Astrocyte (in vitro differentiated cells and primary cell): ENCODE measurements at places on chromosomes 2 and 18.

DNA sequence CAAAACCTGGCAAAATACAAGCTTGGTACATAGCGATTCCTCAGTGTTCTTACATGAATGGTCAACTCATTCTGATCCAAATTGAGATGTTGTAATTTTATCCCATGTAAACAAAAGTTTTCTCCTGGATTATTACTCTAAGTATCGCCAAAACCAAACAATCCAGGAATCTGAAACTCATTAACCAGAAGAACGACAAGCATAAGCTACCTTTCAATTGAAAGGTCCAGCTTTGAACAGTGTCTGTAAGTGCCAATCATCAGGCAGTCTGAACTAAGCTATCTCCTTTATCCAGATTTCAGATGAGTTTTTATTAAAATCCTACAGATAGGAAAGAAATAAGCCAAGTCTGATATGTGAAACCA is 2.4 kb downstream of the MEX3C start:
- DNase-seq = no peak
- peak overlapping the region; percentile 91 for H3K27ac ChIP-seq
- H3K27me3 ChIP-seq = no peaks in the 10 kb centered on the region
- H3K4me1 ChIP-seq = peaks cover 28% of the 10 kb centered on the region

- peak overlapping the region; percentile 1 for H3K4me3 ChIP-seq
- peak; percentile 97 for DNase-seq
- no peaks in the 10 kb centered on the region for H3K36me3 ChIP-seq
- H3K4me1 ChIP-seq = peaks cover 35% of the 10 kb centered on the region
Measured at GRCh38 chr18:41940506-41941215, 14.4 kb upstream of the PIK3C3 start.

DNA sequence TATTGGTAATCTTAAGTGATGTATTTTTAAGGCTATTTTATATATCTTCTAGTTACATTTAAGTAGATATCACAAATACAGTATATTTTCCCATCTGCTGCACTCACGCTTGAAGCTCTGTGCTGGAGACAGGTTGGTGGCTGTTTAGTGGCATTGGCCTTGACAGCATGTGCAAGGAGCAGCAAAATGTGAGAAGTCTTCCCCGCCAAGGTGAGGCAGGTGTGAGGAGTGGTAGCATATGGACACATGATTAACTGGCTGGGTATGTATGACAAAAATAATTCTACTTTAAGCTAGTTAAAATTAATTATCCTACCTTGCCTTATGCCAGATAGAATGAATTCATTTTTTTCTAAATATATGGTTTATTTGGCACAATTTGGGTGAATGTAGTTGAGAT is 117.2 kb downstream of the CCDC102B start:
- no peaks in the 10 kb centered on the region for H3K4me1 ChIP-seq
- no peaks in the 10 kb centered on the region for H3K36me3 ChIP-seq
- H3K4me3 ChIP-seq = no peak overlapping the region

DNA sequence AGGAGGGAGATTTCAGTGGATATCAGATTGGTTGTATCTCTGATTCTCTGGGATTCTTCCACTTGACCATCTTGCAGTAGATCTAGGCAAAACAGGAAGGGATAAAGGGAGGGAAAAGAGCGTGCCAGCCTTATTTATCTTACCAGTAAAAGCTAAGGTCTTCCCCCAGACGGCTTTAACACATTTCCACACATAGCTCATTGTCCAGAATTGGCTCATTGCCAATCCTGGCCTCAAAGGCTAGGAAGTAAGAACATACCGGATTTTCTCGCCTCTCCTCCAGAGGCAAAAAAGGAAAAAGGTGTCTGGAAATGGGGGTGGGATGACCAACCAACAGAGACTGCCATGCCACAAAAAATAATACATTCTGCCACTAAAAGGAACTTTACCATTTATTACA is 411.6 kb upstream of the NRP2 start:
- no peak overlapping the region for H3K27ac ChIP-seq
- no peaks in the 10 kb centered on the region for H3K4me1 ChIP-seq
- H3K27me3 ChIP-seq = no peaks in the 10 kb centered on the region
- no peak overlapping the region for H3K4me3 ChIP-seq
- no peak for DNase-seq

GRCh38 chr2:46876741-46877384 is 38.7 kb downstream of the MCFD2 start:
- no peak overlapping the region for H3K4me3 ChIP-seq
- H3K4me1 ChIP-seq = peaks cover 55% of the 10 kb centered on the region
- no peaks in the 10 kb centered on the region for H3K27me3 ChIP-seq
- peak; percentile 82 for DNase-seq
- H3K36me3 ChIP-seq = no peaks in the 10 kb centered on the region

DNA sequence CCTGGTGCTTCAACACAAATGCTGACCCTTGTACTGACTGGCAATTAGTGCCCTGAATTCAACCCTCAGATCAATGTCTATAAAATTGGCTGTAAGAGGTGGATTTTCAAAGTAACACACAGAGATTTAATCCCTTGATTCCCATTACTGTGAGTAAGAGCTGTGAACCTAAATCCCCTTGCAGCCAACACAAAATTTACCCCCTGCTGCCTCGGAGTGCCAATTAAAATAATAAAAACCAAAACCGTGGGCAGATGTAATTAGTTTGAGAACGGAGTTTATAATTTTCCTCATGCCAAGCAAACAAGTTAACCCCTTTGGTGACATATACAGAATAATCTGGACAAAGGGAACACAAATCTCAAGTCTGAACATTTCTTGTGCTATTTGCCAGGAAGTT is 55.8 kb upstream of the REV1 start:
- no peaks in the 10 kb centered on the region for H3K27me3 ChIP-seq
- H3K27ac ChIP-seq = no peak overlapping the region
- H3K36me3 ChIP-seq = peaks cover 3% of the 10 kb centered on the region
- no peak for DNase-seq
- no peak overlapping the region for H3K4me3 ChIP-seq
